ENCODE measurements at places on chromosomes 1 and 21.

DNA sequence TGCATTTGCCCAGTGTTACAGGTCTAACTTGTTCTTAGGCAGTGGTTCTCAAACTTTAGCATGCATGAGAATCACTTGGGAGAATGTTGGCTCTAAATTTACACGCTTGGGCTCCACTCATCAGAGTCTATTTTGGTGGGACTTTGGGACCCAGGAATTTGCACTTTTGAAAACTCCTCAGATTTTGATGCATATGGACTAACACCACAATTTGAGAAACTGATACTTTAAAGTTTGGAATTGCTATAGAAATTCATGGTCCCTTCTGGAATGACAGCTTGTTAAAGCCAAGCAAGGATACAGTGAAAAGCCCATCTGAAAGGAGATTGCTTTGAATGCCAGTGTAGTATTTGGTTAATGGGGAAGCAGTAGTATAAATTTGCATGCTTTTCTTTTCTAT lies 31.5 kb downstream of the GPR52 start:
- no peak for DNase-seq

DNA sequence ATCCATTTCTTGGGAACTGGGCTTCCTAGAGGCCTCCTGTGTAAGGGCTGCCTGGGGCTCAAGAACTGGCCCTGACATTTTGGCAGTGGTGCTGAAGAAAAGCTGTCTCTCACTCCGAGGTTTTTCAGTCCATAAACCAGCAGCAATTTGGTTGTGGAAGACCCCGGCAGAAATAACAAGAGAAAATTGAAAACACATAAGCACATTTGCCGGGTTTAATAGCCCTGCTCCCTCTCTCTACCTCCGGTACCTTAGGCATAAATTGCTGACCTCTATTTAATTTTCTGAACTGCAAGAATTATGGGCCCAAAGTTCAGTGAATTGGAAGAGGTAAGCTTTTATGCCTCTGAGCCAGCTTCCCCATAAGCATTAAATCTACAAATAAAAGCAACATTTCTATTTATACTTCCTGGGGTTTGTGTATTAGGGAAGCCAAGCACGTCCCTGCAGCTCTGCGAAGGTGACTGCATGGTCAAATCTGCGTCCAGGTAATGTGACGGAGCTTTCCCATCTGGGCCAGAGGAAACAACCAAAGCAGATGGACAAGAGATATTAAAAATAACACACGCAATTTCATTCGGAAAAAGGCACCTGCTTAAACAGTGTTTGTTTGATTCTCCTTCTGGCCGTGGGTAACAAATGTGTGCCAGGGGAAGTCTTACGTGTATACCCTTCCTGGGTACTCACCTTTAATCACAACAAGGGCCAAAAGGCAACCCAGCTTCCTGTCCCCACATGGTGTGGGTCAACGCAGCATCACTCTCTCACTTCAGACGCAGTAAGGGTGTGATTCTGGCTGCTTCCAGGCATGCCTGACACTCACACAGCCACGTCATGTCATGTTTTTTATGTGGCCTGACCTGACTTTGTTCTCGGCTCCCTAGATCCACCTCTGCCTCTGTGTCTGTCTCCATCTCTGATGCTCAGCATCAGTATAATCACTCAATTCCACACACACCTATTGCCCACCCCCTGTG lies 69.2 kb downstream of the PAPPA2 start:
- no peak for DNase-seq

- no peak for DNase-seq
Measured at GRCh38 chr1:227937838-227938145, 9.9 kb downstream of the WNT9A start.

- DNase-seq: no peak
Measured at GRCh38 chr1:25095635-25096200, 136.6 kb downstream of the SYF2 start.

DNA sequence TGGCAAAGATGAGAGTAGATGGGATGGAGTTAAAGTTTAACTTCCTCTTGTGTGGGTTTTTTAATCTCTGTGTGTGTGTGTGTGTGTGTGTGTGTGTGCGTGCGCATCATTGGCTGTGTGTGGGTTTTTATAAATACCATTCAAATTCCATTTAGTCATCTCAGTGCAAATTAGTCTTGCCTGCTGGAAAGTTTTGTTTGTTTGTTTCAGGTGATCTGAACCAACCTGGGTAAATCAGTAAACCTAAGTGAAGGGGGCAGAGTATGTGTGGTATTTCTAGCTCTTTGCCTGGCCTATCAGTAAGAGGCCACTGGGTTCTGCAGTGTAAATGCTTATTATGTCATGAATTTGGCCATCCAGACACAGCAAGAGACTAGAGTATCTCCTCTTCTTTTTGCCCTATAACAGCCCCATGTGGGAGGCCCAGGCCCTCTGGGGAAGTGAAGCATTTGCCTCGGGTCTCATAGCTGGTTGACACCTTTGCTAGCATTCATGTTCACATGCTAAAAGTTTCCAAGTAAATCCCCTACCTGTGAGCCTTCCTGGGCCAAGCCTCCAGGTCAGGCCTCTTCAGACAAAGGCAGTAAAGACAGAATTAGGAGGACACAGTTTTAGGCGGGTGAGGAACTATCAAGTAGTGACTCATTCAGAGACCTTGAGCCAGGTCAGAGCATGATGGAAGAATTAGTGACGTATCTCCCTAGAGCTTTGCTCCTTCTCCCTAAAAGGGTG lies 14.7 kb downstream of the INTS3 start:
- DNase-seq: no peak

- no peak for DNase-seq
Measured at GRCh38 chr1:186575348-186575747, 104.9 kb downstream of the PTGS2 start.

- no peak for DNase-seq
Measured at GRCh38 chr1:65691972-65692371, 100.7 kb upstream of the PDE4B start.

- DNase-seq: no peak
Measured at GRCh38 chr1:3999941-4000735, 100.1 kb upstream of the C1orf174 start.

- DNase-seq: no peak
Measured at GRCh38 chr1:64309431-64309831, 106.0 kb downstream of the UBE2U start.

DNA sequence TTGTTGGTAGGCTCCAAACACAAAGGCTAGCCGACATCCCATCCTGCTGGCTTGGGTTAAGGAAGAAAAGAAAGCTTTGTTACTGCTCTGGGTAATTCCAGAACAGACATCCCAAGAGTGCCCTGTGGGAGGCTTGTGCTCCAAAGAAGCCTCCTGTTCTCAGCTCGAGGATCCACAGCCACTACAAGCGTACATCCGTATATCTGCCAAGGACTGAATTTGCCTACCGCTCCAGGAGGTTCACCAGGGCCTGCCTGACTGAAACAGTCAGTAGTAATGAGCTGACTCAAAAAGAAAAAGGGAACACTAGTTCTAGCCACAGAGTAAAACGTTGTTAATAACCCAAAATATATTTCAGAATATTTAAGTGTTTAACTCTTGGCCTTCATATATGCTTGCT lies 24.8 kb upstream of the MUTYH start:
- DNase-seq: no peak

DNA sequence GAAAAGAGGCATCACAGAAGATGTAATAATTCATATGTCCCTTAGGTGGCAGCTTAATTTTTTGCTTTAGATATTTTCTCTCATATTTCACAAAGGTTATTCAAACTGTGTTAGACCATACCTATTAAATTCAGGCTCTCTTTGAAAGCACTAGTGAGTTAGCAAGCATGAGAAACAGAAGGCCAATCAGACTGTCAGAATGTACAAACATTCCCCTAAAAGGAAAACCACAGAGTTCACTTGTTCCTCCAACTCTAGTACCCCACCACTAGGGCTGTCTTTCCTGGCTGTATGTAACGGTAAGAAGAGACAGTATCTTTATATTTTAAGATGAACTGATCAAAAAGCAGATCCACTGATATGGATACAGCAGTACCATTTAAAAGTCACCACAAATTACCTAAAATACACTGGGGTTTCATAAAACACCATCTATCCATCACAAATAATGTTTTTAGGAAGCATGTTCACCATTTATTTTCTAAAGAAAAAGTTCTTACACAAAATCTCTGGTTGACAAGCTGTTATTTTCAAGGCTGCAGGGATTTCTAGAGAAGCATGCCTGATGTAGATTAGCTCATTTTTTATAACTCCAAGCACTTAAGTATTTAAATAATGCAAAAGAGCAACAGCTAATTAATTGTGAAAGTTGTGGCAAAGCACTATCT lies 1.8 kb downstream of the ARPC5 start:
- DNase-seq: no peak

Measured in tibial artery (tissue), 4 donors.